ENCODE measurements at places on chromosomes 12 and 14.

DNA sequence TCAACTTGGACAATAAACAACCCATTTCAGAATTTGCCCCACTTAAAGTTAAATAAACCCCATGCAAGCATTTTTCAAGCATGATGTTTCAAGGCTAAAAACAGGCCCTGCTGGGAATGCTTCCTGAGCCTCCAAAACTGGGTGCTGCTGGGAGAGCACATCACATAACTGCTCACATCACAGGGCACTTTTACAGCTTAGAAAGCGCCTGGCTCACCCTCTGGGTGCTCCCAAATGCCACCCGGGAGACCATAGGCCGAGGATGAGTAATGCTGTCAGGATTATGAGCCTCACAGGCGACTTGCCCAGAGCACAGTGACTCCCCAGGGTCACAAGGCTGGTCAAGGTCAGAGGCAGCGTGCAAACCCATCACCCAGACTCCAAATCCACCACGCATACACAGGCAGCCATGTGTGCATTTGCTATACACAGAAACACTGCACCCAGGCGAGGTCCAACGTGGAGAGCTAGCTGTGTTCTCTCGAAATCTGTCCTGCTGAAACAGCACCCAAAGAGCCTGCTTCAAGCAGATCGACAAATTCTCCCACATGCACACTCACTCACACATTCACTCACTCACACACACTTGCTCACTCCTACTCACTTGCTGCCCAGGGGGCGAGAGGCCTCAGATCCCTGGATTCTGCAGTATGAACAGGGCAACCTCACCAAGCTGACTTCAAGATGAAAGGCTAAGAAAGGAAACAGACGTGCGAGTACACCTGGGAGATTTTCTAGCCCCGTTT lies 58.7 kb downstream of the ITPK1 start:
- no peak overlapping the region for H3K4me3 ChIP-seq
- no peaks in the 10 kb centered on the region for H3K27me3 ChIP-seq
- H3K27ac ChIP-seq, result no peak overlapping the region
- H3K36me3 ChIP-seq, result no peaks in the 10 kb centered on the region

DNA sequence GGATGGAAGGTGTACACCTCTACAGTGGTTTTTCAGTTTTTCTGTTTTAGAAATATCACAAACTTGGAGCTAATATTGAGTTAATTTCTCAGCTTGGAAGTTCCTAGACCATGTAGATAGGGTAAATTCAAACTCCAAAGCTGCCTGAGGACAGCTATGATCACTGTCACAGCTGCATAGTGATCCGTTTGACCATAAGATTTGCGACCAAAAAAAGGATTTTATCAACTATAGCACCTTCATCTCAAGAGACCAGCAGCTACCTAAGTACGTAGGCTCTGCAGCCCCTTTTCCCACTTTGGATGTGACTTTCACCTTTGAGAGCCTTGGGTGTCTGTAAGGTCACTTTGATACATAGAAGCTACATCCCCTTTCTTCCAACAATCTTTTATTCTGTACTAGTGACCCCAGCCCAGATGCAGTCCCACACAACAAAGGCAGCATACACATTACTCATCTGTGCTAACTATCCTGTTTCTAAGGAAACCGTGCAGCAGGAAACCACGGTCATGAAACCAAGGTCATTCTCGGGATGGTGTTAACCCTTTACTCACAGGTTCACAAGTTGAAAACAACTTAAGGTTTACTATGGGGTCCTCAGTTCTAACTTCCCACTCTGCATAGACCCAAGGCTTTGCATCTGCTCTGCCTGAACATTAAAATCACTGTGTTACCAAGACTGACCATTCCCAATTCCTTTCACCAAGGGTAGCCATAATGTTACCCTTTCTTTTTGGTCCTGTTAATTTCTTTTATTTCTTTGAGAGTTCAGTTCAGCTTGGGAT lies 75.4 kb downstream of the IFT81 start:
- no peak overlapping the region for H3K27ac ChIP-seq
- no peak overlapping the region for H3K4me3 ChIP-seq
- DNase-seq, result no peak

DNA sequence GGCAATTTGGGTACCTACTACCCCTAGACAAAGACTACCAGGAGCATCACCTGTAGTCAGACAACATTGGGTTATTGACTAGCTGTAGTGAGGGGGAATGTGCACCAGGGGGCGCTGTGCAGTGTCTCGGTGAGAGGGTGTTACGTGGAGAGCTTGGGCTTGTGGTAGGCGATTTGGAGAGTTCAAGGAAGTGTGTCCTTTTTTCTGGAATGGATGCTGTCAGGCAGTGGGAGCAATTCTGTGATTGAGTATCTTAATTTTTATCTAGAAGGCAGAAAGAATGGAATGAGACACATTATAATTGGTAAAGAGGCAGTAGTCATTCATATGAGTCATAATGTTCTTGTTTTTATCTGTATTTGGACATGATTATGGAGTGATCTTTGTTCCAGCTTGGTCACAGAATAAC lies 187.7 kb downstream of the GALC start:
- no peaks in the 10 kb centered on the region for H3K4me1 ChIP-seq
- no peaks in the 10 kb centered on the region for H3K36me3 ChIP-seq
- DNase-seq, result peak; percentile 0
- no peak overlapping the region for H3K4me3 ChIP-seq
- H3K27ac ChIP-seq, result no peak overlapping the region

GRCh38 chr12:100959481-100959880 lies 164.9 kb downstream of the ANO4 start:
- DNase-seq, result no peak
- H3K27me3 ChIP-seq, result peaks cover 11% of the 10 kb centered on the region
- H3K27ac ChIP-seq, result no peak overlapping the region
- H3K4me1 ChIP-seq, result no peaks in the 10 kb centered on the region
- H3K36me3 ChIP-seq, result no peaks in the 10 kb centered on the region

GRCh38 chr14:92950773-92951172 lies 27.8 kb downstream of the CHGA start:
- no peak for DNase-seq
- H3K36me3 ChIP-seq, result no peaks in the 10 kb centered on the region
- H3K4me1 ChIP-seq, result peaks cover 4% of the 10 kb centered on the region
- no peaks in the 10 kb centered on the region for H3K27me3 ChIP-seq
- H3K4me3 ChIP-seq, result no peak overlapping the region

DNA sequence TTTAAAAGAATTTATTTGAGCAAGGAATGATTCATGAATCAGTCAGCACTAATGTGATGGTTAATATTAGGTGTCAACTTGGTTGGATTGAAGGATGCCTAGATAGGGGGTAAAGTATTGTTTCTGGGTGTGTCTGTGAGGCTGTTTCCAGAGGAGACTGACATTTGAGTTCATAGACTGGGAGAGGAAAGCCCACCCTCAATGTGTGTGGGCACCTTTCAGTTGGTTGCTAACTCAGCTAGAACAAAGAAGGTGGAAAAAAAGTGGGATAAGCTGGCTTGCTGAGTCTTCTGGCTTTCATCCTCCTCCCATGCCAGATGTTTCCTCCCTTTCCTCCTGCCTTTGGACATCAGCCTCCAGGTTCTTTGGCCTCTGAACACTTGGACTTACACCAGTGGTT lies 47.2 kb downstream of the TESPA1 start:
- DNase-seq, result no peak
- H3K27ac ChIP-seq, result no peak overlapping the region
- no peak overlapping the region for H3K4me3 ChIP-seq
- peaks cover 10% of the 10 kb centered on the region for H3K4me1 ChIP-seq
- H3K27me3 ChIP-seq, result peaks cover 5% of the 10 kb centered on the region

- peaks cover 42% of the 10 kb centered on the region for H3K27me3 ChIP-seq
- peaks cover 9% of the 10 kb centered on the region for H3K4me1 ChIP-seq
- H3K36me3 ChIP-seq, result no peaks in the 10 kb centered on the region
These were observed 3.6 kb downstream of the TNFAIP2 start for GRCh38 chr14:103126873-103127304.

DNA sequence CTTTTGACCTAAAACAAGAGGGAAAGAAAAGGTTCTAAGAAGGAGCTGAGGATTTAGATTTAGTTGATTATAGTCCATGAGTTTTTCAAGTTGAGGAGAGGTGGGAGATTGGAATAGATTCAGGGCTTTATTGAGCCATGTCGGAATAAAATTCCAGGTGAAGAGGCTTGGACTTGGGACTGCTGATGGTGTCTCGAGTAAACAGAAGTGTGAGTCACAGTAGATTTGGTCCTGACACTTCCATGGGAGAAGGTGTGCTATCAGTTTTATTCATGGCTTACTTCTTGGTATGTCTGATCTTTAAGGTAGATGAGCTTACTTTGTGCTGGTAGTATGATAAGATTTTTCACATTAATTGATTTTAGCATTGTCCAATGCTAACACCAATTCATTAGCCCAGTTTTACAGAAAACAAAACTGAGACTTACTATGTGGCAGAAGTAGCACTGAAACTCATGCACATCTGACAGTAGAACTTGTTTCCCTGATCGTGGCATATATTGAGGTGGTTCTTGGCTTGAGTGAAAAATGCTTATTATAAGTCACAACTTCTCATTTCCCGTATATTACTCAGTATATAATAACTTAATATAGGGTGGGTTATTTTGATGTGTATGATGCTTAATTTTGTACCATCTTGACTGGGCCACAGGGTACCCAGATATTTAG lies 172.4 kb upstream of the IGF1 start:
- H3K27ac ChIP-seq, result no peak overlapping the region
- no peaks in the 10 kb centered on the region for H3K4me1 ChIP-seq
- no peaks in the 10 kb centered on the region for H3K36me3 ChIP-seq

DNA sequence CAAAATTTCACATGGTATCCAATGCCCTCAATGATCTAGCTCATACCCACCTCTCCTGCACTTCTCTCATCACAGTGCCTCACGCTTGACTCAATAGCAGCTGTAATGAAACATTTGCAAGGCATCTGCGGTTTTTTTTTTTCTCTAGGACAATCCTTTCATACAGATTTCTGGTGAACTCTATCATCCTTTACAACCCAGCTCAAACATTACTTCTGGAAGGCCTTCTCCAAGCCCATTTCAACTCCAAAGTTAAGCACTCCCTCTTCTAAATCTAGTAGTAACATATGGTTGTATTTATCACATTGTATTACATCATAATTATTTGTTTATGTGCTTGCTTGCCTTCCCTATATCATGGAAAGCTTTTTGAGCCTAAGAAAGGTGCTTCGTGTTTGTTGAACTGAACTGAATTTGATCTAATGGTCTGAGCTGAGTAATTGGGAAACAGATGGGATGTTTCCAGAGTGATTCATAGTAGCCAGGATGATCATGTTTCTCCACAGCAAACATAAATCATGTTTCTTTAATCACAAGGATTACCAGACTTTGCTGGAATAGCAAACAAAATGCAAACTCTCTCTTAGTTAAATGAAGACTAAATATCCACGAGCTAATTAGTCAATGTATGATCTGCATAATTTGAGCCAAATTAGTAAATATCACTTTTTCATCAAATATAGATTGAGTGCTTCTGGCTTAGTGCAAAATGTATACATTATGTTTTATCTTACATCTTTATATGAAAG lies 14.3 kb downstream of the CFL2 start:
- no peaks in the 10 kb centered on the region for H3K4me1 ChIP-seq
- peak overlapping the region; percentile 22 for H3K27ac ChIP-seq
- H3K36me3 ChIP-seq, result no peaks in the 10 kb centered on the region
- no peaks in the 10 kb centered on the region for H3K27me3 ChIP-seq

GRCh38 chr12:79143803-79144202 lies 279.2 kb downstream of the SYT1 start:
- H3K4me3 ChIP-seq, result no peak overlapping the region
- no peaks in the 10 kb centered on the region for H3K36me3 ChIP-seq

GRCh38 chr14:106564058-106564643 lies 1037.8 kb downstream of the TMEM121 start:
- no peaks in the 10 kb centered on the region for H3K36me3 ChIP-seq
- DNase-seq, result peak; percentile 68
- H3K27me3 ChIP-seq, result peaks cover 5% of the 10 kb centered on the region

- DNase-seq, result no peak
- no peak overlapping the region for H3K27ac ChIP-seq
- H3K36me3 ChIP-seq, result no peaks in the 10 kb centered on the region
- H3K27me3 ChIP-seq, result no peaks in the 10 kb centered on the region
These were observed 5.2 kb upstream of the RAD52 start for GRCh38 chr12:954741-955140.

GRCh38 chr12:128361400-128361995 lies 94.5 kb downstream of the TMEM132C start:
- H3K27me3 ChIP-seq, result peaks cover 11% of the 10 kb centered on the region
- DNase-seq, result no peak
- no peak overlapping the region for H3K27ac ChIP-seq
- no peaks in the 10 kb centered on the region for H3K4me1 ChIP-seq

DNA sequence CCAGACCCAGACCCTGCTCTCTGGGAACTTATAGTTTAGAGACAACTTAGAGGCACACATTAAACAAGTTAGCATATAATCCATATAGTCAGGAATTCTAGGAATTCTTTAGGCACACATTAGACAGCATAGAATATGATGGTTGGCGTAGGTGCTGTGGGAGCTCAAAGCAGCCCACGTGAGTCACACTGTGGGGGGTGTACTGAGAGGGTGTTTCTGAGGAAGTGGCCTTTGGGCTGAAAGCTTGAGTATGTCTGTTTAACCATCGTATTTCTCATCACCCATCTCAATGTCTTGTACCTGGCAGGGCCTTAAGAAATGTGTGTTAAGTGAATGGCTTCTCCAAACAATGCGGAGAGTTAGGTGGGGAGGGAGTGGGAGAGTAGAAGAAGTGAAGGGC lies 67.2 kb downstream of the TMEM30B start:
- no peaks in the 10 kb centered on the region for H3K36me3 ChIP-seq
- no peak for DNase-seq
- peaks cover 28% of the 10 kb centered on the region for H3K27me3 ChIP-seq
- H3K4me3 ChIP-seq, result no peak overlapping the region
- no peak overlapping the region for H3K27ac ChIP-seq
- no peaks in the 10 kb centered on the region for H3K4me1 ChIP-seq

DNA sequence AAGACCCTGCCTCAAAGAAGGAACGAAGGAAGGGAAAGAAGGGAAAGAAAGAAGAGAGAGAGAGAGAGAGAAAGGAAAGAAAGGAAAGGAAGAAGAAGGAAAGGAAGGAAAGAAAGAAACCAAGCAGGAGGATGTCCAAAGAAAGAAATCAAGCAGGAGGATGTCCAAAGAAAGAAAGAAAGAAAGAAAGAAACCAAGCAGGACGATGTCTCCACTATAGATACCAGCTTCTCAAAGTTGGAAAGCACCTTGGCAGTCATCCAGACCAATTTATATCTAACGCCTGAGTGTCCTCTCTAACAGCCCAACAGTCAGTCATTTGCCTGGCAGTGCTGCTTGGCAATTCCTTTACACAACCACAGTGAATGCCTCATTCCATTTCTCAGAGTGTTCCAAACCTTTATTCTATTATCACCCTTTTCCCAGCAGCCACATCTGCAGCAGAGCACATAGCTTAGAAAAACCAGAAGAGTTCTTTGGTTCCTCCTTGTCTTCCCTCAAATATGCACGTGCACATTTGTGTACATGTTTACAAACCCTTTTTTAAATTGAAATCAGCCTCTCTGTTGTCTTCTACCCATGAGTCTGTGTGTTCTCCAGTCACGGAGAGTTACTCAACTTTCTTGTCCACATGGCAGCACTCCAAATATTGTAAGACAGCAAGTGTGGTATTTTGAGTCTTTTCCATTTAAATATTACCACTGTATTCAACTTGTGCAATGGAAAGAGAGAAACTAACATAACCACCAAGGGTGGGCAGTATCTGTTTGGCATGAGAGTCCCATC lies 138.4 kb downstream of the STXBP6 start:
- no peaks in the 10 kb centered on the region for H3K36me3 ChIP-seq
- H3K27ac ChIP-seq, result no peak overlapping the region
- no peaks in the 10 kb centered on the region for H3K4me1 ChIP-seq
- no peak for DNase-seq

- peaks cover 8% of the 10 kb centered on the region for H3K27me3 ChIP-seq
- no peak for DNase-seq
- H3K4me1 ChIP-seq, result no peaks in the 10 kb centered on the region
- no peaks in the 10 kb centered on the region for H3K36me3 ChIP-seq
These were observed 583 bp downstream of the FAM186B start for GRCh38 chr12:49604856-49605255.
